ENCODE measurements at places on chromosomes 7 and 10.

GRCh38 chr10:99532687-99533495 is at the start of gene NKX2-3:
Gene NKX2-3, plus strand, starts transcription at chr10:99532942. Its CDS starts 190 bp downstream, at chr10:99533132.
- DNase-seq: peak; percentile 57

GRCh38 chr10:110216942-110217661 is 9.7 kb downstream of the MXI1 start:
- no peak for DNase-seq

- DNase-seq: no peak
Observed at GRCh38 chr10:107647462-107647861, 483.0 kb upstream of the SORCS1 start.

DNA sequence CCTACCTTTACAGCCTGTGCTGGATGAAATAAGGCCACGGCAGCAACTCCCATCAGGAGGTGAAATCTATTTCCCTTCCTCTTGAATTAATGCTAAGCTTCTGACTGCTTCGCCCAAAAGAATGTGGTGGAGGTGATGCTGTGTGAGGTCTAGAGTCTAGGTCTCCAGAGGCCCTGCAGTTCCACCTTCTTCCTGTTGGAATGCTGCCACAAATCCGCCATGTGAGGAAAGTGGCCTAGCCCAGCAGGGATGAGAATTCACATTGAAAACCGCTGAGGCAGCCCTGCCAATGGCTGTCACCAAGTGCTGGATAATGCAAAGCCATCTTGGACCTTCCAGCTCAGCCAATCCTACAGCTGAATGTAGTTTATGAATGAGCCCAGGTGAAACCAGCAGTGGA is 28.0 kb downstream of the RHOBTB1 start:
- no peak for DNase-seq

- DNase-seq: no peak
Observed at GRCh38 chr10:52455098-52455497, 141.0 kb downstream of the DKK1 start.

- DNase-seq: no peak
Observed at GRCh38 chr10:109430043-109430760, 493.1 kb downstream of the XPNPEP1 start.

GRCh38 chr10:15802375-15802949 is 57.8 kb downstream of the MINDY3 start:
- no peak for DNase-seq

- no peak for DNase-seq
Observed at GRCh38 chr7:66430164-66430545, 198.5 kb upstream of the KCTD7 start.

DNA sequence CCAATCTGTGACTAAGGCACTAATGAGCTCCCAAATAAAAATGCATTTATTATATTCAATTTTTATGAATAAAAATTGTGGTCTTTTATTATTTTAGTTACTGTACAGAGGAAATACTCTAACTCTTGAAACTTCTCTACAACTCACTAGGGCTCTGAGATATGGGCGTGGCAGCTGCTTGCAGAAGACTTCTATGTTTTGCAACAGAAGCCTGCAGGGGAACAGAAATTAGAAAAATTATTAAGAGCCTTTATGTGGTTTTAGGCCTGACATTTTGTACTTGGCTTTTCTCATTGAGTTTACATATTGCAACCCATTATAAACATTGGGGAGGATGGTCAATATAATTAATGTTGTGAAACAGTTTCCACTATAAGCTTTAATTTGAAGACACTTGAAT is 581.4 kb downstream of the TNS3 start:
- no peak for DNase-seq

DNA sequence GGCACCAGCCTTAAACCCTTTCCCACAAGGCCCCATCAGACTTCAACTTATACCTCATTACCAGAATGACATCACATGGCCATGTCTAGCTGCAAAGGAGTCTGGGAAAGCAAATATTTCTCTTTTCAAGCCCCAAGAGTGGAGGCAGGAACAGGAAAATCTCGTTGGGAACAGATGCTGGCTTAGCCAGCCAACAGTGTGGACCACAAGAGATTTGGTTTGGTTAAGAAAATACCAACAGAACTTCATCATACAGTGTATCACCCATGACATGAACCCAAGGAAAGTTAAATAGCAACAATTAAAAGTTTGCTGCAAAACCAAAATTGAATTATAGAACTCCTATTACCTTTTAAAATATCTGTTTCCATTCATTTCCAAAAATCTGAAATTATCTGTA is 2.2 kb upstream of the MET start:
- DNase-seq: no peak

GRCh38 chr10:58918887-58919286 is 257.6 kb upstream of the PHYHIPL start:
- no peak for DNase-seq

DNA sequence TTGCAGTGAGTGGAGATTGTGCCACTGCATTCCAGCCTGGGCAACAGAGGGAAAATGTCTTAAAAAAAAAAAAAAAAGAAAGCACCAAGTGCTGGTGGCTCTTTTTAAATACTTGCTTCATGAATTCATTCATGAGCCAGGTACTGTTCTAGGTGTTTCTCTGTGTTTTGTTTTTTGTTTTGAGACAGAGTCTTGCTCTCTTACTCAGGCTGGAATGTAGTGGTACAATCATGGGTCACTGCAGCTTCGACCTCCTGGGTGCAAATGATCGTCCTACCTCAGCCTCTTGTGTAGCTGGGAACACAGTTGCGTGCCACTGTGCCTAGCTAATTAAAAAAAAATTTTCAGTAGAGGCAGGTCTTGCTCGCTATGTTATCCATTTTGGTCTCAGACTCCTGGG is 5.3 kb downstream of the STOX1 start:
- no peak for DNase-seq

DNA sequence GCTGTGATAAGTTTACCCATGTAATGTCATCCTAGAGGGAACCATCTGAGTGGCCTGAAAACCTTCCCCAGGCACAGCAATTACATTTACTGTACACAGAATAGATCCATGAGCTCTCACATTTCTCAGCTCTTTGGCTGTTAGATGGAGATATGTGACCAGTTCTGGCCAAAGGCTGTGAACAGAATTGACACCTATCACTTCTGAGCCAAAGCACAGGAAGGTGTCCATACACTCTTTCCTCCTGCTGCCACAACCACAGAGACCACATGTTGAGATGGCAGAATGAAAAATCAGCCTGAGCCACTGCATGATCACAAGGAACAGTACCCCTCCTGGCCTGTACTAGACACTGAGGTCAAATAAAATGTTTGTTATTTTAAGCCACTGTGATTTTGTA is 44.3 kb upstream of the ATOH7 start:
- DNase-seq: no peak

GRCh38 chr10:117419921-117420320 is 44.7 kb upstream of the PDZD8 start:
- no peak for DNase-seq

DNA sequence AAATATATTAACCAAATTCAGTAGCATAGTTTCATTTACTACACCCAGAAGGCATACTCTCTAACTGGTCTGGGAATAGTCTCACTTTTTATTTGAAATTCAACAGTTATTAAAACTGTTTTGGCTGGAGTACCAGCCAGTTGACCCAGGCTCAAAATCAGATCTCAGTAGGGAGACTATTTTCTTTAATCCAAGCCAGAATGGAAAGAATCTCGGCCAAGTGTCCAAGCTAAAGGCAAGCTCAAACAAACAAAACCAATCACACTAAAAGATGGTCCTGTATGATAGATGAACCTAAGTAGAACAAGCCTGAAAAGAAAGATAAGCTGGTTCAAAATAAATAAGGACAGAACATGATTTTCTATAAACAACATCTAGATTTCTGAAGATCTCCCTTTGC is 259.6 kb upstream of the POM121L12 start:
- DNase-seq: no peak

DNA sequence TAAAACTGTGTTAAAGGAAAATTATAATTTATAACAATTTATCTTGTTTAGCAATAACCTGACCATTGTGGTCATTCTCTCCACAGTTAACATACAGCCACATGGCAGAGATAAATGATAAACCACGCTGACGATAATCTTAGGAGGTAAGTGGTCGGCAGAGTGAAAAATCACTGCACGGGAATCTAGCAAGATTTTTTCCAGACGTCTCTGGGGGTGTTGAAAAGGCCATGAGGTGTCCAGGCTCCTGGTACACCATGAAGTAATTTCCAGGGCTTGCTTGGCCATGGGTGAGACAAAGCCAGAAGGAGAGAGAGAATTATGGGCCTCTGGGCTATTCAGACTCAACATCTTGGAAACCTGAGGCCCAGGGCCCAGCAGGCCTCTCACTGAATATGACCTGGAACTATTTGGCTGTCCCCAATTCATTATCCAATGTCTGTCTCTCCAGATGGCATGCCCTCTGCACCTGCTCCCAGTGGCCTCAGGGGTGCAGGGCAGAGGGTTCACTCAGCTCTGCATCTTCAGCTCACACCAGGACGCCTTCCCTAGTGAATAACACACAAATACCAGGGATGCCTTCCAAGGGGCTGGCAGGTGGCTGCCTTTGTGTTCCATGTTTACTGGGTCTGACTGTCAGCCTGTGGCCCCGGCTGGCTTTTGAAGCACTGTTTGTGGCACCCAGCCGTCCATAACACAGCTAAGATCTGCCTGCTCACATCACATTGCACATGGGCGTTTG is 590.4 kb upstream of the PFKP start:
- no peak for DNase-seq

DNA sequence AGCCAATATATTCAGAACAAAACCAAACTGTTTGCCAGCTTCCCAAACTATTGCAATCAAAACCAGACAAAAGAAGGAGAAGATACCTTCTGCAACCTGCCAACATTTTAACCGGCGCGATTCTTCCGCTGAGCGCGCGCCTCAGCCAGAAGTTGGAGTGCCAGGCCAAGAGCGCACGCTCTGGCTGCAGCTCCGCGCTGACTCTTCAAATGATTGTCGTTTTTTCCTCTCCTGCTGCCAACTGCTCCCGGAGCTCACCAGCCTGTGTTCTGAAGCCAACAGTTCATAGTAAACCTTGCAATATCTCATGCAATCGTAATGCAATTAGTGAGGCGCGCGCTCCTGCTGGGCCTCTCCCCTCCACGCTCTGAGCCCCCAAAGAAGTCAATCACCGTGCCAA is 259.7 kb upstream of the MGMT start:
- DNase-seq: no peak

DNA sequence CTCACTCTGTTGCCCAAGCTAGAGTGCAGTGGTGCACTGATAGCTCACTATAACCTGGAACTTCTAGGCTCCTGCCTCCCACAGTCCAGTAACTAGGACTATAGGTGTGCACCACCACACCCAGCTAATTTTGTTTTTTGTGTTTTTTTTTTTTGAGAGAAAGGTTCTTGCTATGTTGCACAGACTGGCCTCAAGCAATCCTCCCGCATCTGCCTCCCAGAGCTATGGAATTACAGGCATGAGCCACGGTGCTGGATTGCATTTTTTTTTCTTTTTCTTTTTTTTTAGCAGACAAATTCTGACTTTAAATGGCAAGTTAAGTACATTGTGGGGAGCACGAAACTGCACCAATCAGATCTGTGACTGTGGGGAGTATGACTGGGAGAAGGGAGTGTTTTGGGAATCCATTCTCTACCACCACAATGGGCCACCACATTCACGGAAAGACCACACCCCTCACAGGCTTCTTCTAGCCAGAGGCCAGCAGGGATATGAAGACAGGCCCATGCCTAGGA is 58.1 kb upstream of the MSMB start:
- DNase-seq: no peak

DNA sequence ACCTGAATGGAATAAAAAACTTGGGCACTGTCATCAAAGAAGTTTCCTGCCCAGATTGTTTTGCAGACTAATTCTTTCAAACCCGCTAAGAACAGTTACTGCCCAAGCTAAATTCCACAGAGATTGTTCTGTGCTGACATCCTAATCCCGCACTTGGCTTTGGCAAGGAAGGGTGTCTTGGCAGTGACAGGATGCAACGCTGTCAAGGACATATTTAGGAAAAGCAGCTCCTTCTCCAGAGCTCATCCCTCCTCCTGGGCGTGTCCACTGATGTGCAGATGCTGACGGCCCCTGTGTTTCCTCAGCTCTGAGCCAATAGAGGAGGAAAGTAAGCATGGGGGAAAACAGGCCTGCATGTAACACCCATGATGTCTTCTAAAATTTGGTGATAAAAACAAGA is 74.2 kb downstream of the EEPD1 start:
- no peak for DNase-seq

- DNase-seq: no peak
Observed at GRCh38 chr7:132708470-132708869, 132.2 kb upstream of the PLXNA4 start.

- DNase-seq: no peak
Observed at GRCh38 chr10:133489816-133490588, 36.3 kb downstream of the SCART1 start.

- DNase-seq: no peak
Observed at GRCh38 chr10:25627606-25628005, 306.4 kb upstream of the MYO3A start.

DNA sequence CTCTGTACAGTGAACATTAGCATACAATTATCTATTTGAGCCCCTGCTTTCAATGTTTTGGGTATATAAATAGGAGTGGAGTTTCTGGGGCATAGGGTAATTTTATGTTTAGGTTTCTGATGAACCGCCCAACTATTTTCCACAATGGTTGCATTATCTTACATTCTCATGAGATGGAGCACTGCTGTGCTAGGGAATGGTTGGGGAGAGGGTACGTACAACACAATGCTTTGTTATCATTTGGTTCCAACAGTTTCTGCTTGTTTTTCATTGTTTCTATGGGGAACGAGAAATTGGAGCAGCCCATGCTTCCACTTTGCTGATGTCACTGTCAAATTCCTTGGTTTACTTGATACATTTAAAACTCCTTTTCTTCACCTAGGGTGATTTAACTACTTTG is 1115.3 kb downstream of the REEP3 start:
- no peak for DNase-seq

DNA sequence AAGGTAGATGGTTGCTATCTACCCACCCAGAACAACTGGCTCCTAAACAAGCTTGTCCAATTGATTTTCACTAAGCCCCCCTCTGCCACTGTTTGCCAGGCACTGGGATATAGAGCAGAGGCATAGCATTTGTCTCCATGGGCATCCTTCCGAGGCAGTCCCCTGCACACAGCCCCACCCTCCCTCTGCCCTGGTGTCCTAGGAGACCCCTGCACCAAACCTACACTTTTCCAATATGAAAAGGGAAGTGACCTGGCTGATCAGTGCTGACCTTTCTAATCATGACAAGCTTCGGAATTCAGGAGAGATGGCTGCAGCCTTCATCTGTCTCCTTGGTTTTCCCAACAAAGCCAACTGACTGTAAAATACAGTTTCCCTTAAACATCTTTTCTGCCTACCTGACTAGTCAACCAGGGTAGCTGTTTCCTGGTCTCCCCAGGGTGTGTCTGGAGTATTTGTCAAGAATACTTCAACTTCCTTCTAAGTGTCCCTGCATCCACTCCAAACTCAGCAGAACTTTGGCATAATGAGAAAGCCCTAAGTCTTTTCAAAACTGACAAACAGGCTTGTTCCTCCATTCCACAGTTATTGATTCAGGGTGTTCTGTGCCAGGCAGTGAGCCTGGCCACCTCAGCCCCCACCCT is 7.6 kb upstream of the SLC18A3 start:
- no peak for DNase-seq

GRCh38 chr10:124626759-124627380 is 117.3 kb downstream of the FAM53B start:
- peak; percentile 62 for DNase-seq

GRCh38 chr10:63173468-63174232 is 40.5 kb downstream of the NRBF2 start:
- no peak for DNase-seq

Measured in CD4-positive, alpha-beta T cell treated with Interferon gamma for 1 hour (primary cell).